CD4-positive, CD25-positive, alpha-beta regulatory T cell (primary cell): ENCODE measurements at places on chromosomes 12 and 14. TPM values are rescaled to one million over a fixed set of nuclear protein-coding genes. Genes with fewer than 3 reads are reported as not detected.

- no peak for DNase-seq
These were observed 184.1 kb downstream of the PRKD1 start for GRCh38 chr14:29743531-29743930.

DNA sequence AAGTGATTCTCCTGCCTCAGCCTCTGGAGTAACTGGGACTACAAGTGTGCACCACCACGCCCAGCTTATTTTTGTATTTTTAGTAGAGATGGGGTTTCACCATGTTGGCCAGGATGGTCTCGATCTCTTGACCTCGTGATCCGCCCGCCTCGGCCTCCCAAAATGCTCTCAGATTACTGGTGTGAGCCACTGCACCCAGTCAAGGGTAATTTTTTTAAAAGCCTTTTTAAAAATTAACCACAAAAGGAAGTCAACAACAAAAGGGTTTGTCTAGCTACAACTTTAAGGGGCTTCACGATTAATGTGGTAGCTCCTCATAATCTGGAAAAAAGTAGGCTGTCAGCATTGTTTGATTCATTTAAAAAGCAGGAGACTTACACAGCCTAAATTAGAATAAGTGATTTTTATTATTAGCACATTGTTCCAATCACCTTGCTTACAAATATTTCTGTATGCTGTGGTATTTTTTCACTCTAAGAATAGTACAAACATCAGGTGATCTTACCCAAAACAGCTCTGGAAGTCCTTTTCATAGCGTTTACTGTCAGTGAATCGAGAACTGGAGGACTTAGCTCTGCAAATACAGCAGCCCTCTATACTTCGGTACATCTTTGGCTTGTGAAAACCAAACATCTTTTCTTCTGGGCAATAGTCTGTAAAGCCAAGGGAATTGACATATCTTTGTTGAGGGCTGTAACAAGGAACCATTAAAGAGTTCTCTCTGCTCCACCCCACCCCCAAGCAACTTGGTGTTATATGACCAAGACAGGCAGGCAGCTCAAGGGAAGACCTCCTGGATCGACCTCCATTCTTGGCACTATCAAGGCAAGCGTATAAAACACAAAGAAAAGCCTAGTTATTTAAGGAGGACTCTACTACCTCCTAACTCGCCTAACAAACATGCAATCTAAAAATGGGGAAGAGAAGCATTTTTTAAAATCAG is 28.1 kb downstream of the SINHCAF start:
- DNase-seq: no peak

- no peak for DNase-seq
These were observed 831.5 kb upstream of the TMEM132C start for GRCh38 chr12:127435439-127435838.

DNA sequence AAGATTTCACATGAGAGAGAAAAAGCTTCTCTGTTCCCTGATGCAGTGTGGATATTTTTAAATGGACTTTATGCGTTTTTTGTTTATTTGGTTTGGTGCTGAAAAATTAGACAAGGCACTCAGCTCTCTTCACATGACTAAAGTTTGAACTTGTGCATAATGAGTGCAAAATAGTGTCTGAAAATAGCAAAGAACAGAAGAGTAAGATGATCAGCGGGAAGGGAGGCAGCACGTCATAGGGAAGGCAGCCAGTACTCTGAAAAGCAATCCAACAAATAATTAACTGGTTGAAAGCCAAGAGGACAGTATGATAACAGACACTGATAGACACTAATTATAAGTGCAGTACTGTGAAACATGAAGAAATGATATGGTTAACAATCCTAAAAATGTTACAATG is 46.6 kb upstream of the CDKN3 start:
- no peak for DNase-seq

P2RX7 gene
- total RNA-seq: 23.5 TPM

DNA sequence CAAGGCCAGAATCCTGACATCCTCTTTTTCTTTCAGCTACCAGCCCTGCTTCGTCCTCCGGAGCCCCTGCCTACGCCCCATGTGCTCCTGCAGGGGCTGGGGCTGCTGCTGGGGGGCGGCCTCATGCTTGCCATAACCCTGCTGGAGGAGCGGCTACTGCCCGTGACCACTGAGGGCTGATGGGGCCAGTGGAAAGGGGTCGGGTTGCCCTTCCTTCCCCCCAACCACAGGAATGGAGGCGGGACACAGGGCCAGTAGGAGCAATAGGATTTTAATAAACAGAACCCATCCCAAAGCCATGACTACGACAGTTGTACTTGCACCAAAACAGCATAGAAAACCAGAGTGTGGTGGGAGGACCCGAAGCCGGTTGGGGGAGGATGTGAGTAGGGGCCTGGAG is 7.7 kb downstream of the SLC39A5 start:
- DNase-seq: no peak

GRCh38 chr14:105214324-105214915 is 33.3 kb upstream of the NUDT14 start:
- no peak for DNase-seq

- DNase-seq: no peak
These were observed 18.6 kb downstream of the C12orf75 start for GRCh38 chr12:105349138-105349537.

- no peak for DNase-seq
These were observed 33.1 kb downstream of the C12orf42 start for GRCh38 chr12:103462675-103463074.

DNA sequence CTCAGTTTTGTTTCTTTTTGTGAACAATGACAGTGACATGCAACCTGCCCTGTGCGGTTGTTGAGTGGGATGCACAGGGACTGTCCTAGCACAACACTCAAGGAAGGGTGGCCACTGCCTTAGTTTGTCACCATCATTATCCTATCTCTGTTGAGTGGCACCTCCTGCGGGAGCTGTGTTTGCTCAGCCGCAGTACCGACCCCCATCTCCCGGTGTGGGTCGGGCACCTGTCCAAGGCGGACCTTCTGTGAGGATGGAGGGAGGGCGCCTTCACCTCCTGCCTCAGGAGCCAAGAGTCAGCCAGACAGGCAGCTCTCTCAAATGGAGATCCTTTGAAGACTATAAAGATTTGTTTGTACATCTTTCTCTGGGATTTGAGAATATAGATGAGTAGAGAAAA is 142.1 kb downstream of the TSPAN9 start:
- DNase-seq: no peak

- DNase-seq: no peak
These were observed 3.4 kb downstream of the CYP46A1 start for GRCh38 chr14:99687284-99688209.

DNA sequence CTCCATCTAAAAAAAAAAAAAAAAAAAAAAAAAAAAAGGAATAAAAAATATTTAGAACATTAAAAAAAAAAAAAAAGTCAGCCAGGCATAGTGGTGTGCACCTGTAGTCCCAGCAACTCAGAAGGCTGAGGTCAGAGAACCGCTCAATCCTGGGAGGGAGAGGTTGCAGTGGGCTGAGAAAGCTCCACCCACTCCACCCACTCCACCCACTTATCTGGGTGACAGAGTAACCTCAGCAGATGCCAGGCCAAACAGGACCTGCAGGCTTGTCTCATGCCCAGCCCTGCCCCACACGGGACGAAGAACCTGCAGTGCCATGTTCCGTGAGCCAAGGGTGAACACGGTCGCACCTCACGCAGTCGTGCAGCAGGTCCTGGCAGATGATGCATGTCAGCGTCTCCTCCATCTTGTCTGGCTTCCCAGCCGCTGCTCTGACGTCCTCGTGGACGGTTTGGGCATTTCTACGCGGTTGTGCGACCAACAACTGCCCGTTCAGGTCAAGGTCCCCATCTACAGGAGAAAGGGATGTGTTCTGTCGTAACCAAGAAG is 28.6 kb downstream of the CHFR start:
- no peak for DNase-seq

GRCh38 chr12:1022032-1022970 is 31.3 kb downstream of the ERC1 start:
- DNase-seq: no peak

GRCh38 chr12:93223440-93224426 is 154.0 kb upstream of the NUDT4 start:
- no peak for DNase-seq

SMIM41 gene
- total RNA-seq: 0.54 TPM

GMPR2 gene
- 49.0 TPM for total RNA-seq

DNA sequence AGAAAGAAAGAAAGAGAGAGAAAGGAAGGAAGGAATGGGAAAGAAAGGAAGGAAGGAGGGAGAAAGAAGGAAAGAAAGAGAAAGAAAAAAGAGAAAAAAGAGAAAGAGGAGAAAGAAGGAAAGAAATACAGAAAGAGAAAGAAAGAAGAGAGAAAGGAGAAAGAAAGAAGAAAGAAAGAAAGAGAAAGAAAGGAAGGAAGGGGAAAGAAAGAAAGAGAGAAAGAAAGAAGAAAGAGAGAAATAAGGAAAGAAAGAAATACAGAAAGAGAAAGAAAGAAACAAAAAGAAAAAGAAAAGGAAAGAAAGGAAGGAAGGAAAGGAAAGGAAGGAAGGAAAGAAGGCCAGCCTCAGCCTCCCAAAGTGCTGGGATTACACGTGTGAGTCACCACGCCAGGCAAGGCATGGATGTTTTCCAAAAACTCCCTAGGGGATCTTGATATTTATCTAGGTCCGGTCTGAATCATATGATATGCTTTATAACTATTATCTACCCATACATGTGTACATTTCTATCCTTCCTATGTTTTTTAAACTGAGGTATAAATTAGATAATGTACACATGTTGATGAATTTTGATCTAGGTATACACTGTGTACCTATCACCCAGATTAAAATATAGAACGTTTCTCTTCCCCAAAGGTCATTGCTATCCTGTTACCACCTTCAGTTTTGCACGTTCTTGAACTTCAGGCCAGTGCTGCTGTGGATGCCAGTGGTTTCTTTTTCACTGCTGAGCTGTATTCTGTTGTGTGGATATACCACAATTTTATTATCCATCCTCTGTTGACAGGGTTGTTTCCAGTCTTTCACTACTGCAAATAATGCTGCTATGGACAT is 177.9 kb downstream of the RBM19 start:
- DNase-seq: no peak

DNA sequence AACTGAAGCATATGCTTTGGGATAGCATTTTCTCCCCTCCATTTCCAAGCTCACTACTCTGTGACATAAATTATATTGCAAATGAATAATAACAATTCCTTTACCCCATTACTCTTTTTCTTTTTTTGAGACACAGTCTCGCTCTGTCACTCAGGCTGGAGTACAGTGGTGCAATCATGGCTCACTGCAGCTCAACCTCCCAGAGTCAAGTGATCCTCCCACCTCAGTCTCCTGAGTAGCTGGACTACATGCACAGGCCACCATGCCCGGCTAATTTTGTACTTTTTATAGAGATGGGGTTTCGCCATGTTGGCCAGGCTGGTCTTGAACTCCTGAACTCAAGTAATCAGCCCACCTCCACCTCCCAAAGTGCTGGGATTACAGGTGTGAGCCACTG is 49.2 kb upstream of the GTF2A1 start:
- DNase-seq: no peak

GRCh38 chr12:55852740-55853139 is 10.0 kb upstream of the MMP19 start:
- no peak for DNase-seq

- no peak for DNase-seq
These were observed 137.1 kb upstream of the VRK1 start for GRCh38 chr14:96660123-96660522.

GRCh38 chr12:119328111-119328510 is 6.4 kb upstream of the CCDC60 start:
- no peak for DNase-seq

NPFF gene
- not detected for total RNA-seq

DNA sequence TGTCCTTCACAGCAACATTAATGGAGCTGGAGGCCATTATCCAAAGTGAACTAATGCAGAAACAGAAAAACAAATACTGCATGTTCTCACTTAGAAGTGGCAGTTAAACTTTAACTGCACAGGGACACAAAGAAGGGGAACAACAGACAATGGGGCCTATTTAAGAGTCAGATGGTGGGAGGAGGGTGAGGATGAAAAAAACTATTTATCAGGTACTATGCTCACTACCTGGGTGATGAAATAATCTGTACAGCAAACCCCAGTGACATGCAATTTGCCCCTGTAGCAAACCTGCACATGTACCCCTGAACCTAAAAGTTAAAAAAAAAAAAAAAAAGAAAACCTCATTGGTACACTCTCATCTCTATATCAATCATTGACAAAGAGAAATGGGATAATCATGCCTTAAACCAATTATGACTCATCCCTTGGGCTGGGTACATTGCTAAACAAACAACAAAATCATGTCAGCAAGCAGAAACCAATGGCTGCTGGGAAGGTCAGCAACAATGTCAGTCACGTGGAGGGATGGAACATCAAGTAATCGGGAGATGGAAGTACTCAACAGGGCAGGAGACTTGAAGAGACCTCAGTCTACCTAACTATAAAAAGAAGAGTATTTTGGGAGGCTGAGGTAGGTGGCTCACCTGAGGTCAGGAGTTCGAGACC is 479.2 kb downstream of the RMST start:
- no peak for DNase-seq

DNA sequence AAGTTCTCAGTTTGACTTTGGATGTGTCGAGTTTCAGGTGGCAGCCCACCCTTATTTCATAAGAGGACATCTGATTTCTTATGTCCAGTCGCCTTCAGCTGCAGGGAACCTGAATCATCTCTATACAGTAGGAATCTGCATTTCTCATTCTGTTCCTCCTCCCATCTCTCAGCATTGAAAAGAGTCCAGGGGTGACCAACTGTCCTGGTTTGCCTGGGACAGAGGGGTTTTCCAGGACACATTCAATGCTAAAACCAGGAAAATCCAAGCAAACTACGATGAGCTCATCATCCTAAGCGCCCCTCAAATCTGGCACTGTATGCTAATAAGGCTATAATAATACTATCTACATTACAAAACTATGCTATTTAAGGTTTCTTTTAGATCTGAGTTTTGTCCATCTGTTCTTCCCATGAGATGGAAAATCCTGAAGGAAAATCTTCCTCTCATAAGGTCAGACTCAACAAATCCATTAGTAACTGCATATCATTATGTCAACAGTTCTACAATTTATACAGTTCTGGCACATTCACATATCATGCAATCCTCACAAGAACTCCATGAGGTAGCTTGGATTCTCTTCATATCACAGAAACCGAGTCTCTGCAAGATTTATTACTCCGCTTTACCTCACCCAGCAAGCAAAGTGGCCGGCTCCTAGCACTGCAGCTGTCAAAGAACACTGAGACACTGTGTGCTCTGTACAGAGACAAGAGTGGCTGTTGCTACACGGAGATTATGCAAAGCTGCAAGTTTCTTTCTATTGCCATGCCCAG is 15.6 kb upstream of the CALM1 start:
- no peak for DNase-seq

DNA sequence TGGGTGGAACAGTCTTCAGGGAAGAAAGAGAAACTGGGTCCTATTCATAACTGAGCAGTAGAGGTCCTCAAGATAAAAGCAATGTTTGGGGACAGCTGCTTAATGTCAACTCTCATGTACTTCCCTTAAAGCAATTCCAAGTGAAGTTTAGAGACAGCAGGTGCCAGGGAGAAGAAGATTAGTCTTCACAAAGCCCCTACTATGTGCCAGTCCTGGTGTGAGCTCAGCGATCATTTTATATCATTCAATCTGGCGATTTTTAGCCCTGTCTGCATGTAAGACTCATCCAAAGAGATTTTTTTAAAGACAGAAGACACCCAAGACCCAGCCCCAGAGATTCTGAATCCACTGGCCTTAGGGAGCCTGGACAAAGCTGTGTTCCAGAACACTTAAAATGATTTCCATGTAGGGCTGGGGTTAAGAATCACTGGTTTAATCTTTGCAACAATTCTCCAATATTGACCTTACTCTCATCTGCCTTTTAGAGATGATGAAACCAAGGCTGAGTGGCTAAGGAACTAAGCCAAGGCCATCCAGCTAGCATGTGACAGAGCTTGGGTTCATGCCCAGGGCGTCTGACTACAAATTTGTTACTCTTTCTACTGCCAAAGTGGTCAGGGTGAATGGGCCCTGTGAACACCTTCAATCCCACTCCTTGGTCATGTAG is 404.5 kb upstream of the TBX3 start:
- no peak for DNase-seq
